ENCODE measurements at places on chromosomes 2 and 18.

DNA sequence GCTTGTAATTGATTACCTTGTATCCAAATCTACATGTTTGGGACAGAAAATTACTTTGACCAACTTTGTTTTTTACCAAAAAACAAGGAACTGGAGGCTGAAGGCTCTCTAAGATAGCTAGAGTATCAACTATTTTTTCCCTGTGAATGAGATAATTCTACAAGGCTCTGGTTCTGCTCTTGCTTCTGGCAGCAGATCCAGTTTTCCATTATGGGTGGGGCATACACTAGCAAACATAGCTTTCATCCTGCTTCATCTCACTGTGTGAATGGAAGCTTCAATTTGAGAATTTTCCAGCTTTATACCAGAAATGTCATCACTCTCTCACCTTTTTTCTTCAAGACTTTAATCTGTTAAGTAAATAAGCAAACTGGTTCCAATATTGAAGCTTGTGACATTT lies 249.7 kb downstream of the RPRM start:
- no peak for DNase-seq

- no peak for DNase-seq
These were observed 307.3 kb upstream of the CNTNAP5 start for GRCh38 chr2:123717636-123718334.

- no peak for DNase-seq
These were observed 289.9 kb downstream of the NBAS start for GRCh38 chr2:15271276-15271675.

DNA sequence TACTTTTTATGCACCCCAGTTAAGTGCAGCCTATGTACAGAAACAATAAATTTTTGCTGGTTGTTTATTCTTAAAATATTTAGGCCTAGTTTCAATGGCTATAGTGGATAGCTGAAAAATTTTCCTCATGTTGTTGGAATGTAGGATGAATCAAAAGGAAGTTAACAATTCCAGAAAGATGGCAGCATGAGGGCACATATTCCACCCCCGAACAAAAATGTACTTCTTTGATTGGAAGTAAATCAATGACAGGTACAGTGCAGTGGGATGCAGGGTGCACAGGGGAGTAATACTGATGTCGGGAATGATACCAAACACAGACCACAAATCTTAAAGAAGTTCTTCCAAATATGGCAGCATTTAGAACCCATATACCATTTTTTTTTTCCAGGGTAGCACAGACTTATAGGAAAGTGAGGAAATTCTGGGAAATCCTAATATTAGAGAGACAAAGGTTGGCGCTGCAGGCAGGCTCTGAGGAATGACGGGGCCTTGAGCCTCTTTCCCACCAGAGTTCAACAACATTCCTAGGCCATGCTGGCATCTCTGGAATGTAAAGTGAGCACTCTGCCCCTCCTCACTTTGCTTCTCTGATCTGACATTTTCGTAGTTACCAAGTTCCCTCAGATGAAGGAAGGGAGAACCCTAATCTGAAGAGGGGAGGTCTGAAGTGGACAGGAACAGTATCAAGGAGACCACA lies 36.6 kb upstream of the IKZF2 start:
- no peak for DNase-seq

GRCh38 chr2:231411237-231411636 lies 15.7 kb downstream of the B3GNT7 start:
- DNase-seq: no peak

- no peak for DNase-seq
These were observed 25.6 kb upstream of the ACSL3 start for GRCh38 chr2:222835143-222835822.

DNA sequence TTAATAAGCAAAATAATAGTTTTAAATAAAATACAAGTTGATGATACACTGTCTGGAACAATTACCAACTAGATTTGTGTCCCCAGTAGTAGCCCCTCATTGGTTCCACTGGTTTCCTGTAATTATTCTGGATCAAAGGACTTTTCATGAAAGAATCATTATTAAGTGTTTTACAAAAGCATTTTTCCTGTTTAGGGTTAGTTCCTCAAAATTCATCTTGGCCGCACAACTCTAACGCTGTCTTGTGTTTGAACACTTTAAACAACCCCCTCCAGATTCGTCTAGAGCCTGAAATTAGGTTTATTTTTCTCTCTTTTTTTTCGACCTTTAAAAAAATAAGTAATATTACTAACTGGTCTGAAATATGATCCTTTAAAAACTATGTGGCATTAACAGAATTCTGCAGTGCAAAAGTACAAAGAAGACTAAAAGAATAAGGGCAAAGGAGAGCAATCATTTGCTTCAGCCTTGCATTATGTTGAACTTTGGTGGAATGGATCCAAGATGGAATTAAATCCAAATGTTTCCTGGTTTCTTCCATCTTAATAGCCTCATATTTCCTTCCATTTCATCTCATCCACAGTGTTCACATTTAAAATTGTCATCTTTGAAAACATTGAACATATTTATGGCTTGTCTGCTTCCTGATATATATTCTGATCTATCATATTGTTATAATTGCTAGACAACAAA lies 678.4 kb downstream of the IRS1 start:
- DNase-seq: no peak

GRCh38 chr2:126808929-126809328 lies 89.8 kb upstream of the TEX51 start:
- no peak for DNase-seq

DNA sequence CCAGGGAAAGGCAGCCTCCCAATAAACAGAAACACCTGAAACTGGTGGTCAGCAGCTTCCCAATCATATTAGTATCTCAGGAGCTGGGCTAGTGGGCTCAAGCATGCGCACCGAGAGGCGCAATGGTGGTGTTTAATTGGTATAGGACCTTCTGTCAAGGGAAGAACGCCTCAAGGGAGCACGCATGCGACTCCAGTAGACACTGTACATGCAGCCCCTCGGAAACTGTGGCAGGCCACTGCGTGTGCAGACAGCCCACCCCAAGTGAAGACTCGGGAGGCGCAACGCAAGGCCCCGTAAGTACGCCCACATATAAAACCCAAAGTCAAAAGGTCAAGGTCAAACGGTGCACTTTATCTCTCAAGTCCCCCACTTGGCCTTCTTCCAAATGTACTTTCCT lies 1405.8 kb downstream of the DPP10 start:
- no peak for DNase-seq

DNA sequence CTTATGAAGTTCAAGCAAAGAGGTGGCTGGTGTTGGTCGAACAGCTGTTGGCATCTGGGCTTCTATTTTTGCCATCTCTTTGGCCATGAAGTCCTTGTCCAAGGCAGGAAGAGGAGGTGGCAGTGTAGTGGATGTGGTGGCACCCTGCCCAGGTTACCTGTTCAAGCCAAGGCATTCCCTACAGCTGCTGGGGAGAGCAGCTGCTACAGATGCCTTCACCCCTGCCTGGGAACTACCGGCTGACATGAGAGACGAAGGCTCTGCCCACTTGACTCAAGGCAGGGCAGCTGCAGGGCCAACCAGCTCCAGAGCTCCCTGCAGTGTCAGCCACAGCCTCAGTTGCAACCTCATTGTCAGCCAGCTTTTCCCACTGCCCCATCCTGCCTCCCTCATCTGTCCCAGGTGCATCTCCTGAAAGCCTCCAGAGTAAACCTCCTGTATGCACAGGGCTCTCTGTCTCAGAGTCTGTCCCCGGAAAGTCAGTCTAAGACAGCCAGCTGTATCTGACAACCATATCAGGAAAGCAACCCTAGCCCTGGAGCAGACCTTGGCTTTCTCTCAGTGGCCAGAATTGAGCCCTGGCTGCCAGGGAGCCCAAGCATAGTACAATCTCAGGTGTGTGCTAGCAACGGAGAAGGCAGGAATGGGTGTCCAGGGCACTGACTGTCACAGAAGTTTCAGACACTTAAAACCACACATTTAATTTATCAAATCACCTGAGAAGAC lies 115.9 kb downstream of the RPIA start:
- DNase-seq: no peak

DNA sequence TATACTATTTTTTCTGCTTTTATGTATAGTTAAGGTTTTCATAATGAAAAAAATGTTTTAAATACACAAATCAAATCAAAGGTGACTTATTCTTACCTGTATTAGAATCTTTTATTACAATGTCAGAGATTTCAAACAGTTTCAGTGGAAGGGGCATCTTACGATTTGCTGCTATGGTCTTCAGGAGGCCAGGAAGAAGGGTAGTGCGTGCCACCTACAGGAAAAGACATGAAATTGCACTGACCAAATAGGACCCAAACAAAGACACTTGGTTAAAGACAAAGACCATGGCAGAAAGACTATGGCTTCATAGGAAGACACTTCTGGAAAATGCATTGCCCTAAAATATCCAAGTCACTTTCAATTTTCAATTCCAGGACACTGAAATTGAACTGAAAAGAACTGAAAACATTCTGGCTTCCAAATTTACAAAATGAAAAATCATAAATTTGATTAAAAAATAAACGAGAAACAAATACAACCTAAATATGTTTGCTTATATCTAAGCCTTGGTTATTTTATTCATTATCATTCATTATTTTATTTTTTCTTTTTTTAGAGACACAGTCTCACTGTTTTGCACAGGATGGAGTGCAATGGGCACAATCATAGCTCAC lies 42.1 kb downstream of the FARSB start:
- no peak for DNase-seq

DNA sequence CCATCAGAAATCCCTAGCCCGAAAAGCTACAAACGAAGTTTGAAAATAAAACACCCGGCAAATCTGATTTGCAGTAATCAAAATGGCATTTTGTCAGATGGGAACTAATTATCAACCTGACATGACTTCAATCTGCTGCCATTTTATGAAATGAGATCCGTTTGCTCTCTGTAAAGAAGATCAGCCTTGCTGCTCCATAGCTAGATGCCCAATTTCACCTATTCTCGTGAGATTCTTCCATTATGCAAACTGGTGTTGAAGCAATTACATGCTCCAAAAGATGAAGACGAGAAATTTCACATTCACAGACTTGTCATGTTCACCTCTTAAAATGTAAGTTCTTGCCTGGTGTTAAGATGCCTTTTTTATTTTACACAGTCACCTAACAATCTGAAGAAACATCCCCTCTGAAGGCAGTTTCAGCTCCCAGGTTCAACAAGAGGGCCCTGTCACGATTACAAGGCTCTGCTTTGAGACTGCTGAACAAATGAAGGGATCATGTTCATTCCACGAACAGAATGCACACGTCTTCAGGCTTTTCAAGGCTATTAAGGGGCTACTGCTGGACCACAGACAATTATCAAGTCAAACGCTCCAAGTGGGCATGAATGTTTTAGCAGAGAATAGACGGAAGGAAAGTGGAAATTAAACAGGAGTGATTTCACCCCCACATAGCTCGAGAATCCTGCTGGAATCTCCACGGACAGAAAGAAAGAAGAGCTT lies 172.6 kb upstream of the PID1 start:
- no peak for DNase-seq

DNA sequence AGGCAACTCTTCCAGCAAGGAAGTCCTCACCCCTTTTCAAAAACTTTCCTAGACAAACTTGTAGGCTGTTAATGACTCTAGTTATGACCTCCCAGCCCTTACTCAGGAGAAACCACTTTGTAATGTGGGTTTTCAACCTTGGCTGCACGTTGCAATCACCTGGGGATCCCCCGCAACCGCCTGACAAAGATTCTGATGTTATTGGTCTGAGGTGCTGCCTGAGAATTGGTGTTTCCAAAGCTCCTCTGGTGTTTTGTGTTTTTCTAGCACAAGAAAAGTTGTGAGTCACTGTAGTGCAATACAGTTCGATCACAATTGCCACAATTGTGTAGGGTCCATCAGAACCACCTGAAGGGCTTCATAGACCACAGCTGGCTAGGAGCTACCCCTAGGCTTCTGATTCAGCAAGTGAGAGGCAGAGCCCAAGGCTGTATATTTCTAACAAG lies 121.6 kb downstream of the SP100 start:
- DNase-seq: no peak

DNA sequence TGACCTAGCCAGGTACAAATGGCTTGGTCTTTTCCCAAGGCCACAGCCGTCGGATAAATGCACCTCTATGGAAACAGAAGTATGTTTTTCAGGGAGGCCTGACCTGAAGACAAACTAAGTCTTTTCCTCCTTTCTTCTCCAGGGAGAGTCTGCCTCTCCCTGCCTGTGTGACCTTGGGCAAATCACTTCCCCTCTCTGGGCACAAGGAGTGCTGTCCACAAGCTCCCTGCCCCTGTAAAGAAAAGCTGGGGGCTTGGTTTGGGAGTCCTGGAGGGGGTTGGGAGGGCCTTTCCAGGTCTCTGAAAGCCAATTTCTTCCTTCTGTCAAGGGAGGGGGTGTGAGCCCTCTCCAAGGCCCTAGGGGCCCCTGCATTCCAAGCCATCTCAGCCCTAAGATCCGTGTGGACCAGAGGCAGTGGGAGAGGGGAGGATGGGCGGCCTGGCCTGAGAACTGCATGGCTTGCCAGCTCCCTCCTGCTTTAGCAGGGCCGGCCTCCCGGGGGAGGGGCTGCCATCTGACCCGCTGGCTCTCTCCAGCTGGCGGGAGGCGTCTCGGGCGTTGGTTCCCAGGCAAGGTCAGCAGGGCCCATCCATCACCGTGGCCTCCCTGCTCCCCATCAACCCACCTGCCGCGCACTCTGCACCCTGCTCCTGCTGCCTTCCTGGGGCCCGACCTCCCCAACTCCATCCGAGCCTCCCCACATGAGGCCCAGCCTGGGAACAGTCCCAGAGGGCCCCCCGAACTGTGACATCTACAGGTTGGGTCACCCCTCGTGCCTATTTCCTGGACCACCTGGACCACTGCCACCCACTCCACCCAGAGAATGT lies 61.4 kb downstream of the SMAD7 start:
- no peak for DNase-seq

DNA sequence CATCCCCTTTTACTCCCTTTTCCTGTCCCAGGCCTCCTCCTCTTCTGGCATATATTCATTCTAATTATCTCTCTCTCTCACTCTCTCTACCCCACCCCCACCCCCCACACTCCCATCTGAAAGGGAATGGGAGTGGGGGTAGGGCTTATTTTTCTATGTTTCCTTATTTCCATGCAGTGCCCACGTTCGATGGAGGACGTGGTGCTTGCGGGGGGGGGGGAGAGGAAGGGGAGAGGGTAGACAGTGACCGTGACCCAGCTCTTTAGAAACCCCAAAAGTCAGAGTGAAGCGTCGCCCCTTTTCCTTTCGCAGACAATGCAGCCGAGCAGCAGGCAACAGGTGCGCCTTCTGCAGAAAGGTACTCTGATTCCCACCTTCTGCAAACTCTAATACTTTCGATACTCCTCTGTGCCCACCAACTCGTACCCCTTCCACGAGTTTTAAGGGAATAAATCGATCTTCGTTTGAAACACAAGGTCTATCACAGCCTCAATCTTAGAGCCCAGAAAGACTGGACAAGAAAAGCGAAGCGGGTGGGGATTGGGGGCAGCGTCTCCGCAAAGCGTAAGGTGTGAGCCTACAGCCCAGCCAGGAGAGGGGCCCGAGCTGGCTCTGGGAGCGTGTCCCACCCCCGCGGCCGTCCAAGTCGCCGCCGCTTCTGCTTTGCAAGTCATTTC lies 891 bp upstream of the NR4A2 start:
- DNase-seq: no peak
